ENCODE measurements at places on chromosomes 16 and 17. TPM values are rescaled to one million over a fixed set of nuclear protein-coding genes. Genes with fewer than 3 reads are reported as not detected.

Gene MRM1
- total RNA-seq = 4.5 TPM

Gene ASIC2
- total RNA-seq = not detected

Gene KRTAP2-4
- total RNA-seq = not detected

Gene ZBTB4
- total RNA-seq = 82.9 TPM

Gene PRAC1
- total RNA-seq = not detected

Gene HAGHL
- total RNA-seq = 11.9 TPM

Gene HBA2
- total RNA-seq = 38.4 TPM

Gene CRYBA1
- not detected for total RNA-seq

Gene SLC16A11
- 5.3 TPM for total RNA-seq

Gene KRT9
- not detected for total RNA-seq

Gene WFDC1
- total RNA-seq = 0.76 TPM

- DNase-seq = no peak
Observed at GRCh38 chr17:55284001-55284884, 19.5 kb downstream of the HLF start.

DNA sequence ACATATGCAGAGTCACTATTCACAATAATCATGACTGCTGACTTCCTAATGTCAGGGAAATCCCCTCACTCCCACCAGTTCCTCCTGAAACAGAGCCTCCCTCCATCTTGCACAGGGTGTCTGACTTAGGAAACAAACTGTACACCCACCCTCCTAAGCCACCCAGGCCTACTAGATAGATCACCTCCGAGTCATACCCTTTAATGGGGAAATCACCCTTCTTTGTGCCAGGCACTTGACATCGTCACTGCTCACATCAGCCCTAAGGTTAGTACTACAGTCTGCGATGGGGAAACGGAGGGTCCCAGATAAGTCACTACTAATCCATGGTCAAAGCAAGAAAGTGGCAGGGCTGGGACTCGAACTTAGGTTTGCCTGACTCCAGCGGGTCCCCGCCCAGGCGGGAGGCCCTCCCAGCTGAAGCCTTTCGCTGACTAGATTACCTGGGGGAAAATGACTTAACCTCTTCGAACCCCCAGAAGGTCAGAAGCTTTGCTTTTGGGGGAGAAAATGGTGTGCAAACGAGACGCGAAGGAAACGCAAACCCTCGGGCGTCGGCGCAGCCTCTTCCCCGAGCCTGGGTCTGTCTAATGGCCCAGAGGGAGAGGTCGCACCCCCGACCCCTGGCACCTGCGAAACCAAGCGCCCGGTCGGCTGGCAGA is 3.4 kb upstream of the MLLT6 start:
- no peak for DNase-seq

GRCh38 chr16:25172831-25173230 is 43.9 kb upstream of the AQP8 start:
- no peak for DNase-seq

- DNase-seq = no peak
Observed at GRCh38 chr16:54636221-54636793, 294.4 kb upstream of the IRX5 start.

GRCh38 chr16:81940781-81941560 is 70.3 kb downstream of the SDR42E1 start:
- no peak for DNase-seq

DNA sequence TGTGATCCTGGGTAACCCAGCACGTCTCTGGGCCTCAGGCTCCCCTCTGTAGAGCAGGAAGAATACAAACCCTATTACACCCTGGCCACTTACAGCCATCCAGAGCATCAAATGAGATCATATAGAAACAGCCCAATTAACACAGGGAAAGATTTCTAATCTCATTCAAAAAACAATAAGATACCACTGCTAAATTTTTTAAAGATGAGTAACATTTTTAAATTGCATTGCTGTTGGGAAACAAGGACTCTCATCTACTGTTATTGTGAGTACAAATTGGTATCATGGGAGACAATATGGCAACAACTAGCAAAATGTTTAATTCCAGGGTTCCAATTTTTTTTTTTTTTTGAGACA is 41.1 kb downstream of the SRL start:
- no peak for DNase-seq

- DNase-seq = no peak
Observed at GRCh38 chr17:50330151-50330775, 15.7 kb upstream of the XYLT2 start.

GRCh38 chr17:17492571-17492970 is 3.6 kb downstream of the RASD1 start:
- DNase-seq = no peak

DNA sequence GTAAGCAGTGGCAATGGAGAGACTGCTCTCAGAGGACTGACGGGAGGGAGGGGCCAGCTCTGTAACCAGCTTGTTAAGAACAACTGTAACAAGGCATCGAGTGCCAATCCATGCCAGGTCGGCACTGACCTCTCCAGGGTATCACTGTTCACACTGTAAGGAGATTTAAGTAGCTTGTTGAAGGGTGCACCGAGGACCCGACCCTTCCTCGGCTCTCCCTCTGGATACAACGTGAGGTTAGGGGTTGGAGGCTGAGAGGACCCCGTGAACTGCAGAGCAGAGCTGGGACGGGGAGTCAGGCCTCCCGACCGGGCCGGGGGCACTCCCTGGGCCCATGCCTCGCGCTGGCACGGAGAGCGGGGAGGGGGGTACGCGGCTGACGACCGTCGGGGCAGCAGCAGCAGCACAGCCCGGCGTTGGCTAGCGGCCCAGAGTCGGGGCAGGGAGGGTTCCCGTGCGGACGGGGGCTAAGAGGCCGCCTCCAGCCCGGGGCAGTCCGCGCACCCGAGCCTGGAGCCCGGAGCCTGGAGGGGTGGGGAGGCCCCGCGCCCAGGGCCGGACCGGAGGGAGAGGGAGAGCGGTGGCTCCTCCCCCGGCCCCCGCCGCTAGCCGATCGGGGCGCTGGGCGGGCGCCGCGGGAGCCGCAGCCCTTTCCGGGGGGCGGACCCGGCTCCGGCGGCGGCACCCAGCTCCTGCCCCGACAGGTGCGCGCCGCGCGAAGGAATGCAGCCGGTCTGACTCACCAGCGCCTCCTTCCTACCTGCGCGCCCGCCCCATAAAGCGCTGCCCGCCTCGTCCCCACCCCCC is at the start of gene ITGB4:
Gene ITGB4, plus strand, starts transcription at position 804 of the 807 bp plus-strand sequence. CDS start 3,245 bp downstream, outside the sequence.
- peak; percentile 82 for DNase-seq

GRCh38 chr16:87457061-87457611 is 35.7 kb downstream of the ZCCHC14 start:
- DNase-seq = no peak

GRCh38 chr16:55125818-55126385 is 195.2 kb downstream of the IRX5 start:
- DNase-seq = no peak

DNA sequence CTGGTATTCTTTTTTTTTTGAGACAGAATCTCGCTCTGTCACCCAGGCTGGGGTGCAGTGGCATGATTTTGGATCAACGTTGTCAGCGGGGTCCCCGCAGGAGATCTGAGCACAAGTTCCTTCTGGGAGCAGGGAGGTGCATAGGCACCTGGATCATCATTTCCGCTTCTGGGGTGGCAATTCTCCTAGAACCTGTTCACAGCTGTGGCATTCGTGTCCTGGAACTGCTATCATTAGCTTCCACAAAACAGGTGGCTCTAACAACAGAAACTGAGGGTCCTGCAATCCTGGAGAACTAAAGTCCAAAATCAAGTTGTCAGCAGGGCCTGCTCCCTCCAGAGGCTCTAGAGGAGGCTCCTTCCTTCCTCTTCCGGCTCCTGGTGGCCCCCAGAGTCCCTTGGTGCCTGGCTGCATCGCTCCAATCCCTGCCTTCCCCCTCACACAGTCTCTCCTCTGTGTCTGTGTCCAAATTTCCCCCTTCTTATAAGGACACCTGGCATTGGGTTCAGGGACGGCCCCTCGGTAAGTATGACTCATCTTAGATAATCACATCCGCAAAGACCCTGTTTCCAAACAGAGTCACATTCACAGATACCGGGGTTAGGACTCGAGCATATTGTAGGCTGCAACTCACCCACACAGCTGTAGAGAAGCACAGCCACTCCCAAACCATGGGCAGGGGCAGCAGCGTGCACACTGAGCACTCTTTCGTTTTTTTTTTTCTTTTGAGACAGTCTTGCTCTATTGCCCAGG is 43.5 kb upstream of the KLHDC4 start:
- no peak for DNase-seq

DNA sequence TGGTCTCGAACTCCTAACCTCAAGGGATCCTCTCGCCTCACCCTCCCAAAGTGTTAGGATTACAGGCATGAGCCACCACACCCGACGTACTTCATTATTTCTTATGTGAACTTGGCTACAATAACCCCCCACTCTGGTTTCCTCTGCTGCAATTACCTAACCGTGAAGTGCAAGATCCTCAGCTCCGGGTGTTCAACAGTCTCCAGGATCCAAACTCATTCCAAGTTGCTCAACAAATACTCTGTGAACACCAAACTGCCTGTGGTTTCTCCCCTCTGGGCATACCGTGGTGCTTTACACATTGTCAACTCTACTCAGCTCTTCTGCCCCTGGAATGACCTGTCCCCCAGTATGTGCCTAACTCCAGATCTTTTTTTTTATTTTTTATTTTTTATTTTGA is 6.8 kb upstream of the SULT1A1 start:
- DNase-seq = no peak

DNA sequence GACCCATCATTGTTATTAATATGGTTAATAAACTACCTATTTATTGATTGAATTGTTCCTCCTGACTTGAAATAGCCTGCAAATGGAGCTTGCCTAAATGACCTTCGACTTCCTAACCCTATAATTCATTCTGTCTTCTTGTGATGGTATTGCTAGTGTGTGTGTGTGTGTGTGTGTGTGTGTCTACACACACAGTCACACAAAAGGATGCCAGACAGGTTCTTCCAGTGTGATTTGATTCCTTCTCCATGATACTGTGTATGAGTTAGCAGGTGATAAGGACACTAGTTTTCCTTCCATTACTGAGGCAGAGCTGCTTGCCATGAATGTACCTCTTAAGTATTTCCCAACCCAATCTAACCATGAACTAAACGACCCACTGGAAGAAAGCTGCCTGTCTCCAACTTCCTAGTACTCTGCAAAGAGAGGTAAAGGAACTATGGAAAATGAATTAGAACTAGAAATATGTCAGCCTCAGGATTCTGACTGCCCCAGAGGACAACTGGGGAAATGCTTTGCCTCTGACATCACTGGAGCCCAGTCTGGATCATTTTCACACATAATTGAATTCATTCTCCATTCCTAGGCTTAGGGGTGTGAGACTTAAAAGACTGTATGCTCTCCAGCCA is 3.5 kb upstream of the CDC6 start:
- no peak for DNase-seq

DNA sequence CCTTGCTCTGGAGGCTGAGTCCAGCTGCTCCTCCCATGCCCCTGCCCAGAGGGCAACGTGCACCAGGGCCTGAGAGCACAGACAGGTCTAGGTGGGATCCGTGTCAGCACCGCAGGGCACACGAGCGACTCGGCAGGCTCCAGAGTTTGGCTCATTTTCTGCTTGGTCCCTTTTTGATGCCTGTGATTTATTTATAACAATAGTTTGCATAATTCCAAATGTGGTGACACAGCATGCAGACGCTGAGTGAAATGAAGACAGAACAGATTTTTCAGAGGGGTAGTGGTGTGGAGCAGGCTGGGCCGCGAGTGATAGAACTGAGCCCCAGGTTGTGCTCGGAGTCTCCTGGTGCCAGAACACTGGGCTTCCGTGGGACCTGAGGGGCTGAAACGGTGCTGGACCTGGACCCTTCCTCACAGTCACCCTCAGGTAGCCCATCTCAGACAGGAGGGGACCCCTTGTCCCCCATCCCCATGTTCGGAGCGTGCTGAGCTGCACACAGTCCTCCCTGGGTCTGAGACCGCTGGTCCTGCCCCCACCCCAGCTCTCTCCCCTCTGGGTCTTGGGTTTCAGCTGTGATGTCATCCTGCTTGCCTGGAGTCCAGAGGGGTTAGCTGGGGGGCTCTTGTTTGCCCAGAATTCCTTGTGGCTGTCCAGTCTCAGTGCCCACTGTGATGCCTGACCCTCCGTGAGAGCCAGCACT is 95.9 kb downstream of the METRNL start:
- peak; percentile 25 for DNase-seq

GRCh38 chr16:55539049-55539448 is 27.4 kb upstream of the CAPNS2 start:
- DNase-seq = no peak

DNA sequence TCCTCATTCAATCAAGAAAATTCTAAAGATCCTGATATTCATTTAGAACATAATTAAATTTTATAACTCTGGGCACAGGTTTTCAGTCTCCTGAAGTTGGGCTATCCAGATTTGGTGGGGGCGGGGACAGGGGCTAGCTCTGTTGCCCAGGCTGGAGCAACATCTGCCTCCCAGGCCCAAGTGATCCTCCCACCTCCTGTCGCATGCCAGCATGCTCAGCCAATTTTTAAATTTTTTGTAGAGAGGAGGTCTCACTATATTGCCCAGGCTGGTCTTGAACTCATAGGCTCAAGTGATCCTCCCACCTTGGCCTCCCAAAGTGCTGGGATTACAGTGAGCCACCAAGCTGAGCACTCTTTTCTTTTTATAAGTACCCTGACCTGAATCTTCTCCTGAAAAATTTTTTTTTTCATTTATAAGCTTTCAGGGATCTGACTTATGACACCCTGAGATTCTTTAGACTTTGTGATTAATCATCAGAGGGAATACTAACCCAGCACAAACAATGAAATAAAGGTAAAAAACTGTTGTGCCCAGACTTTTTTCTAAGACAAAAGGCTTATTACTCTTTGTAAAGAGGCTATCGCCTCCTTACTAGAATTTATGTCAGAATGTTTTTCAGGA is 62.6 kb downstream of the TUBD1 start:
- DNase-seq = peak; percentile 43

- no peak for DNase-seq
Observed at GRCh38 chr17:49691086-49691676, 13.3 kb upstream of the SPOP start.

GRCh38 chr16:4265676-4266075 is 7.1 kb downstream of the TFAP4 start:
- peak; percentile 57 for DNase-seq

- DNase-seq = no peak
Observed at GRCh38 chr17:8365143-8365542, 11.4 kb downstream of the KRABD2 start.

GRCh38 chr16:3681206-3681605 is 26.7 kb downstream of the DNASE1 start:
- peak; percentile 64 for DNase-seq

DNA sequence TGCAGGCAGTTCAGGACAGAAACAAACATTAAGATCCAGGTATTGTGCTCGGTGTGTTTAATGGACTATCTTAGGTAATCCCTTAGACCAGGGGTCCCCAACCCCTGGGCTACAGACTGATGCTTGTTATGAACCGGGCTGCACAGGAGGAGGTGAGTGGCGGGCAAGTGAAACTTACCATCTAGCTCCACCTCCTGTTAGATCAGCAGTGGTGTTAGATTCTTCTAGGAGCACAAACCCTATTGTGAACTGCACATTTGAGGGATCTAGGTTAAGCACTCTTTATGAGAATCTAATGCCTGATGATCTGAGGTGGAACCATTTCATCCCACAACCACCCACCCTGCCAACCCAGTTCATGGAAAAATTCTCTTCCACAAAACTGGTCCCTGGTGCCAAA is 37.8 kb upstream of the ASIC2 start:
- DNase-seq = no peak

DNA sequence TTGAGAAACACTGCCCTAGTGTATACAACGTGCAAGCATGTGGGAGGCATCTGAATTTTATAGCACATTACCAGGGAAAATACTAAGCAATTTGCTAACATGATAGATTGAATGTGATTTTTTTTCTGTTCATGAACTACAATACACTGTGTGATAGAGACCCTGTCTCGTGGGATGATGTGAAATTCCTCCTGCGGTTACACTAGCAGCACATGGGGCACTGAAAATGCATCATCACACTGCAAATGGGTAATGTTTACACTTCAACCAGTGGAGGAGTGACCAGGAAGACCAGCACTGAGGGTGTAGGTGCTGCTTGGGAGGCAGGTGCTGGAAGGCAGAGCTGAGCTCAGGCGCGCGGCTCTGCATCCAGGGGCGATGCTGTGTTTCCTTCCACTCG is 28.8 kb downstream of the ORC6 start:
- no peak for DNase-seq
